ENCODE measurements at places on chromosomes 3 and 15.

- peak; percentile 11 for DNase-seq
Observed at GRCh38 chr15:51775967-51776816, 24.8 kb downstream of the TMOD2 start.

GRCh38 chr15:58285921-58286278 lies 145.9 kb upstream of the LIPC start:
- no peak for DNase-seq

GRCh38 chr15:90270502-90271150 lies 5.2 kb downstream of the NGRN start:
- DNase-seq = no peak

DNA sequence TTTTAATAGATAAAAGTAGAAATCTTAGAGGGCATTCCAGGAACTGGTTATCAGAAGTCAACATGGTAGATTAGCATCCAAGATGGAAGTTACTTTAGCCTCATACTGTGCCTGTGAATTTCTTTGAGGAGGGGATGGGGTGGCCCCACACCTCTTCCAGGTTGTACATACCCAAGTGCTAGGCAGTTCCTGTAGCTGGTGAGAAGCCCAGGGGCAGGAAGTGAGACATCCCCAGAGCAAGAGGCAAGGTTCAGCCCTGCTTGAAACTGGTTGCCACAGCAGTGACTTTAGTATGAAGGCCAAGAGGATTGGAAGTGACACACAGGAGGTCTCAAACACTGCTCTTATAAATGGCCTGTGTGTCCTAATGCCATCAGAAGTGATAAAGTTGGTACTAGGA lies 11.9 kb downstream of the GTPBP8 start:
- DNase-seq = no peak

DNA sequence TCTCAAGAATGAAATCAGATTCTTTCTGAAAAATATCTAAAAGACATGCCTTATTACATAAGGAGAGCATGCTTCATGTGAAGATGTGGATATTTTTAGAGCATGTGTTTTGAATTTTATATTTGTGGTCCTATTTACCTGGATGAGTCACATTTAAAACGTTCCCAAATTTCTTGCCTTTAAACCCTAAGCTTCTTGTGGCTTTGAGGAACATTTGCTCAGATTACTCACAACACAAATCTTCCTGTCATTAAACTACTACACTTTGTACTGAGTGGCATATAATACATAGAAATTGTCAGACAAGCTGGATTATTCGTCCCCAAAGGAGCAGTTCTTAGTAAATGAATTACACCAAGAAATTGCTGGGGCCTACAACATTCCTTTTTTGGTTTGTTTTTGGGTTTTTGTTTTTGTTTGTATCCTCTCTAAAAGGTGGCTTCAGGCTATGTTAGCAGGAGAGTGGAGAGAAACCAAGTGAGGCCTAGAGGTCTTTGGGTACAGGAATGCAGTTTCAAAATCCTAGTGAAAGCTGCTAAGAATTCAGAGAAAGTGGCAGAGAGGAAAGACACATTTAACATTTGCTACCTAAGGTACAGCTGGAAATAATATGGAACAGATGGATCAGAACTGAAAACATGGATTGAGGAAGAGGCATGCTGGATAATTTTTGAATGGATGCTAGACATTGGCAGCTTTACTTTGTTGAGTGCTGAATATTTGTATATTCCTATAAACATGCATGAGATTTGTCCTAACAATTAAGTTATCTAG lies 128.1 kb downstream of the RPL22L1 start:
- no peak for DNase-seq

- DNase-seq = no peak
Observed at GRCh38 chr3:189841473-189842205, 210.4 kb downstream of the TP63 start.
